ENCODE measurements at places on chromosomes 13 and 19.

DNA sequence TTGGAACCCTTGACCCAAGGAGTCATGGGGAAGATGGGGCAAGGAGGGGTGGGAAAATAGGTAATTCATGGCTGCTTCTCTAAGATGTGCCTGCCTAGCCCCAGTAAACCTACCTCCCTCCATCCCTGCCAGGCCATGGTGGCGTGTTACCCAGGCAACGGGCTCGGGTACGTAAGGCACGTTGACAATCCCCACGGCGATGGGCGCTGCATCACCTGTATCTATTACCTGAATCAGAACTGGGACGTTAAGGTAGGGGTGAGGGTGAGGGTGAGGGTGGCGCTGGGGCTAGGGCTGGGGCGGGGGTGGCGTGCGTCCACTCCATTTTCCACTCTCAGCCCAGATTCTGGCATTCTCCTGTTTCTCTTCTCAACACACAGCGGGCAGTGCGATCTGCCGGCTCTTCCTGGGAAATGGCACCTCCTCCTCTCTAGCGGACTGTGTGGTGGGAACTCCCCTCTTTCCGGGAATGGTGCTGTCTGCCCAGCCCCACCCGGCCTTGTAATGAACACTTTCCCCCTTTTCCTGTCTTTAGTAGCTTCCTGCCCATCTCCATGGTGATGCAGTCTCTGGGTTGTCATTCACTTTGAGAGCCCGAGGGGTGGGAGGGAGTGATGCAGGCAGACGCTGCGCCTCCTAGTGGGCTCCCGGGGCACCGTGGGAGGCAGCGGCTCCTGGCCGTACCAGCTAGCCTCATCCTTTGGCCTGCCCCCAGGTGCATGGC is 7.6 kb downstream of the EGLN2 start:
- H3K27ac ChIP-seq = peak overlapping the region; percentile 68
- peaks cover 38% of the 10 kb centered on the region for H3K36me3 ChIP-seq
- DNase-seq = peak; percentile 71
- H3K4me3 ChIP-seq = peak overlapping the region; percentile 28
- no peaks in the 10 kb centered on the region for H3K27me3 ChIP-seq

- H3K4me3 ChIP-seq = no peak overlapping the region
- no peaks in the 10 kb centered on the region for H3K36me3 ChIP-seq
- no peaks in the 10 kb centered on the region for H3K27me3 ChIP-seq
- H3K27ac ChIP-seq = no peak overlapping the region
- DNase-seq = no peak
Observed at GRCh38 chr13:110592665-110593064, 22.7 kb upstream of the NAXD start.

DNA sequence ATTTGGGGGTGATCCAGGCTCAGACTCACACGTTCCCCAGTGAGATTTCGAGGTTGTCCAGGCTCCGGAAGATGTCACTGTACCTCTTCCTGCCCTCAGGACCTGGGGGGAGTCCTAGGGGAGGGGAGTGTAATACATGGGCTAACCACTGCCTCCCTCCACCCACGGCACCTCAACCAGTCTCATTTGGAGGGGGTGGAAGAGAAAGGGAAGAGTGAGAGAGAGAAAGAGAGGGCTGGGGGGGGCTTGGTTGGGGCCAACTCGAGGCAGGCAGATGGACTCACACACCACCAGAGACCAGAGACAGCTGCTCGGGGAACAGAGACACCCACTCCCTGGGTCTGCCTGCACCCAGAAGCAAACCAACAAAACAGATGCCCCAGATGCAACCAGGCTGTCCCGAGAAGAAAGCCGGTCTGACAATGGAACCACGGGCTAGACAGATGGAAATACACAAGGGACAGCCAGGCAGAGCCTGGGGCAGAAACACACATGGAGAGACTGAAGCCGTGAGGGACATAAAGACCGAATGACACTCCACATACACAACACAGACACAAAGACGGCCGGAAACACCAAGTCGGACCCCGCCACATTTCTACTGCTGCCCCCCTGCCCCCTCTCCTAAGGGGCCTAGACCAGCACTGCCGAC is 825 bp downstream of the GMIP start:
- peak overlapping the region; percentile 29 for H3K4me3 ChIP-seq
- H3K27me3 ChIP-seq = no peaks in the 10 kb centered on the region
- no peak for DNase-seq
- H3K36me3 ChIP-seq = peaks cover 8% of the 10 kb centered on the region
- no peak overlapping the region for H3K27ac ChIP-seq

- peaks cover 13% of the 10 kb centered on the region for H3K4me1 ChIP-seq
- no peak overlapping the region for H3K27ac ChIP-seq
- no peak for DNase-seq
Observed at GRCh38 chr19:35862528-35862927, 5.8 kb downstream of the KIRREL2 start.

Data from tibial nerve (tissue), 4 donors.